ENCODE measurements at places on chromosomes 16 and 17. TPM values are rescaled to one million over a fixed set of nuclear protein-coding genes. Genes with fewer than 3 reads are reported as not detected.

- no peak overlapping the region for H3K4me3 ChIP-seq
- H3K36me3 ChIP-seq, result no peaks in the 10 kb centered on the region
- H3K27me3 ChIP-seq, result peaks cover 8% of the 10 kb centered on the region
- H3K4me1 ChIP-seq, result peaks cover 3% of the 10 kb centered on the region
- no peak overlapping the region for H3K27ac ChIP-seq
These were observed 66.0 kb upstream of the ZNF423 start for GRCh38 chr16:49921791-49922456.

DNA sequence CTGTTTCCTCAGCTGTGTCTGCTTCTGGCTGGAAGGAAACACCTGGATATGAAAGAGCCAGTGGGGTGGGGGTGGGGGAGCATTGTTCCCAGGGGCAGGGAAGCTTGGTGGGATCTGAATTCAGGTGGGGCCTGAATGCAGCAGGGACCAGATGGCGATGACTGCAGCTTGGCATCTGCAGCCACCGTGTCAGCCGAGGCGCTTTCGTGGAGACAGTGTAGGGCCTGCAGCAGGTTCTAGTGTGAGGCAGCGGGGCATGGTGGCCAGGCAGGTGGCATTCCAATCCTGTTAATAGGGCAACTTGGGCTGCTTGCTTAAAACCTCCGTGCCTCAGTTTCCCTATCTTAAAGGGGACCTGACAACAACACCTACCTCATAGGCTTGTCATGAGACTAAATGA, 1.7 kb downstream of the PIK3R6 start:
- H3K4me1 ChIP-seq, result no peaks in the 10 kb centered on the region
- no peak overlapping the region for H3K4me3 ChIP-seq
- no peak for DNase-seq
- H3K27ac ChIP-seq, result no peak overlapping the region
- H3K36me3 ChIP-seq, result no peaks in the 10 kb centered on the region
- H3K27me3 ChIP-seq, result no peaks in the 10 kb centered on the region

GRCh38 chr17:10879190-10879836, 41.4 kb upstream of the PIRT start:
- peaks cover 5% of the 10 kb centered on the region for H3K27me3 ChIP-seq
- H3K36me3 ChIP-seq, result no peaks in the 10 kb centered on the region

DNA sequence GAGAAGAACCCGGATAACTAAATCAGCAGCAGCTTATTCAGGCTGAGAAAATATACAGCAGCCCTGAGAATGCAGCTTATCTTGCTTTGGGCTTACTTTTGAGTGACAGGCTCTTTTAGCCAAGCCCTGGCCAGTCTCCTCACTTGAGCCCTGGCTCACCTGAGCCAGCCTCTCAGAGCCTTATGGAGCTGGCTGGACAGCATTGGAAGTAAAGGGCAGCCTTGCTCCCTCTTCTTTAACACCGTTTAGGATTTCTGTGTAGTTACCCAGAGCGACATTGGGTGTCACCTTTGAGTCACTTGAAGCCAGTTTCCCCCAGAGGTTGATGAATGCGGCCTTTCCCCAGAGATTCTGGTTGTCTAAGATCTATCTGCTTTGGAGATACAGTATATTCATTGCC, 7.7 kb upstream of the NPIPB2 start:
- H3K4me1 ChIP-seq, result peaks cover 3% of the 10 kb centered on the region
- no peak overlapping the region for H3K4me3 ChIP-seq
- H3K27me3 ChIP-seq, result no peaks in the 10 kb centered on the region
- H3K36me3 ChIP-seq, result no peaks in the 10 kb centered on the region
- DNase-seq, result peak; percentile 68
- no peak overlapping the region for H3K27ac ChIP-seq

DNA sequence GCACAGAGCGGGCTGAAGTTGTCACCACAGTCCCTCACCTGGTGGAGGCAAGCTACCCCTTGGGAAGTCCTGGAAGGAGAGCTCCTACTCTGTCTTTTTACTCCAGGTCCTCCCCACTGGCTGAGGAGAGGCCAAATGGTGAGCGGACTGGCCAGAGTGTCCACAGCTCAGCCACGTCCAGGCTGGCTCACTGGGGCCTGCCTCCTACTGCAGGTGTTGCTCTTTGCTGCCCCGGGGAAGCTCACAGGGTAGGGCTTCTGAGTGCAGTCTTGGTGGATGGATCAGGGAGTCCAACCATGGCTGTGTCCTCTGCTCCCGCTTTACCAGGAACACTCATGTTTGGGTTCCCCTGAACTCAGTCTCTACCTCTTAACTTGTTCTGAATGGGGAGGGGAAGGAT, 2.7 kb downstream of the B9D1 start:
- H3K27me3 ChIP-seq, result no peaks in the 10 kb centered on the region
- peaks cover 12% of the 10 kb centered on the region for H3K4me1 ChIP-seq
- H3K27ac ChIP-seq, result no peak overlapping the region
- DNase-seq, result no peak
- no peaks in the 10 kb centered on the region for H3K36me3 ChIP-seq
- H3K4me3 ChIP-seq, result no peak overlapping the region

DNA sequence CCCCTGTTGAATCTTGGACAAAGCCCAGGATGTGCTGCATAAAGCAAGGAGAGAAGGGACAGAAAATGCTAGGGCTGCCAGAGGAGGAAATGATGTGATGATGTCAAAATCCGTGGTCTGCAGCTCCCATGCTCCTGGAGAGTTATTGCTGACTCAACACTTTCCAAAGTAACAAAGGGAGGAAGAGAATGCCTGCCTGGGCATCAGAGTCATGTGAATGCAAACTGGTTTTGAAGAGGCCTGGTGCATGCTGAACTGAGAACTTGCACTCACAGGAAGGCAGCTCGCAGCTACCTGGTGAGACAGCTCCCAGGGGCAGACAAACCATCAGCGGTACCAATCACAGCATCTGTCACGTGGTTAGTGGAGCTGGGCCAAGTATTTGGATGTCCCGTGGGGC, 2.8 kb downstream of the MARVELD3 start:
- H3K36me3 ChIP-seq, result no peaks in the 10 kb centered on the region
- peak; percentile 44 for DNase-seq
- no peaks in the 10 kb centered on the region for H3K4me1 ChIP-seq
- peaks cover 7% of the 10 kb centered on the region for H3K27me3 ChIP-seq
- no peak overlapping the region for H3K4me3 ChIP-seq

- H3K27me3 ChIP-seq, result no peaks in the 10 kb centered on the region
- no peak overlapping the region for H3K4me3 ChIP-seq
- H3K4me1 ChIP-seq, result no peaks in the 10 kb centered on the region
- DNase-seq, result no peak
- no peaks in the 10 kb centered on the region for H3K36me3 ChIP-seq
These were observed 22.7 kb downstream of the NQO1 start for GRCh38 chr16:69703638-69704037.

- no peak overlapping the region for H3K27ac ChIP-seq
- H3K36me3 ChIP-seq, result no peaks in the 10 kb centered on the region
- peaks cover 6% of the 10 kb centered on the region for H3K4me1 ChIP-seq
- H3K4me3 ChIP-seq, result no peak overlapping the region
These were observed 11.1 kb upstream of the ALDOA start for GRCh38 chr16:30054451-30054850.

The ETV4 gene
- 10.7 TPM for total RNA-seq

The ERI2 gene
- 20.8 TPM for total RNA-seq

The PLEKHH3 gene
- 20.5 TPM for total RNA-seq

The TNFRSF17 gene
- not detected for total RNA-seq

The TAT gene
- 3.9 TPM for total RNA-seq

The GEMIN4 gene
- total RNA-seq, result 12.0 TPM
